Kidney glomerular epithelial cell (primary cell): ENCODE measurements at places on chromosomes 13 and 19.

- DNase-seq, result no peak
Observed at GRCh38 chr13:104357672-104358354, 1291.6 kb upstream of the SLC10A2 start.

GRCh38 chr13:52788011-52788410, 48.4 kb upstream of the CNMD start:
- DNase-seq, result no peak

DNA sequence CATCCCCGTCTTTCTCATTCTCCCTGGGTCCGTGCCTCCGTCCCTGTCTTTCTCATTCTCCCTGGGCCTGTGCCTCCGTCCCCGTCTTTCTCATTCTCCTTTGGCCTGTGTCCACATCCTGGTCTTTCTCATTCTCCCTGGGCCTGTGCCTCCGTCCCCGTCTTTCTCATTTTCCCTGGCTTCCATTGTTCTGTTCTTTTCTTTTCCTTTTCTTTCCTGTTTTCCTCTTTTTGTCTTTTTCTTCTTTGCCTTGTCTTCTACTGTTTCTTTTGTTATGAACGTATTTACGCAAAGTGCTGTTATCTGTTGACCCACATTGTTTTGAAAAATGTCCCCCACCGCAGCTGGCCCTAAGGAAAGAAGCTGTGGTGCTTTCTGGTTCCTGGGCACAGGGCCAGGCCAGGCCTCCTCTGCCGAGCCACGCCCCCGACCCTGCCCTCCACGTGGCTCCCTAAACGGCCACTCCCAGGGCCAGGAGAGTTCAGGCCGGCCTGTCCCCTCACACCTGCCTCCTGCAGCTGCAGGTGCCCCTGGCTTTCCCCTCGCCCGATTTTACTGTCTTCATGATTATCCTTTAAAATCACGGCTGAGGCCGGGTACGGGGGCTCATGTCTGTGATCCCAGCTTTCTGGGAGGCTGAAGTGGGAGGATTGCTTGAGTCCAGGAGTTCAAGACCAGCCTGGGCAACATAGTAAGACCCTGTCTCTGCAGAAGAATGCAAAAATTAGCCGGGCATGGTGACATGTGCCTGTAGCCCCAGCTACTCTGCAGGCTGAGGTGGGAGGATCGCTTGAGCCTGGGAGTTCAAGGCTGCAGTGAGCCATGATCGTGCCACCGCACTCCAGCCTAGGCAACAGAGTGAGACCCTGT, 14.0 kb upstream of the TMPRSS9 start:
- DNase-seq, result no peak

DNA sequence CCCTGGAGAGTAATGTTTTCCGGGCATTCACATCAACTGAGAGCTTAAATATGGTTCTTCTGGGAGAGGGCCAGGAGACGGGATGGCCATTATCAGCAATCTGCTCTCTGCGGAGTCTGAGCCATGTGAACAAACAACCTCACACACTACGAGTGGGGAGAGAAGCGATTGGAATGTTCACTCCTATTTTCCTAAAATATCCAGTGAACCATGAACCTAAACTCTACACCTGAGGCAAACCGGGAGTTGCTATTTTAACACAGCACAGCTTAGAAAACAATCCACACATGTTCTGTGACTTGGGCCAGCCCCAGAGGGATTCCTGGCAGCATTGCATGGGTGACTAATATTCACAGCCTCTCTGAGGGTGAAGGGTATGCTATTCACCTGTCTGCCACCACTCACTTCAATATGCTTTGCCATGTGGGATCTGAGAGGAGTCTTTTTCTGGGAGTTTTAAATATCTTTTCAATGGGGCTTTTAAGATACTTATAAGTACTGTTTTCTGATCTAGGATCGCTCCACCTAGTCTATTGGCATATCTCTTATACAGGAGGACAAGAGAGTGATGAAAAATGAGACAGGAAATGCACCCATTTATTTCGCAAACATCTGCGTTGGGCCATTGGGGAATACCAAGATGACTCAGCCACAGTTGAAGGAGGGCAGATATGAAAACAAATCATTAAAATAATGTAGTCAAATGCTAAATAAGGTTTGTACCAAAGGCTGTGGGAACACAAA, 72.6 kb upstream of the SERP2 start:
- peak; percentile 98 for DNase-seq

- peak; percentile 74 for DNase-seq
Observed at GRCh38 chr19:2474232-2475017, 1.5 kb upstream of the GADD45B start.

GRCh38 chr13:78638216-78638615, 20.7 kb downstream of the OBI1 start:
- DNase-seq, result no peak

GRCh38 chr19:47569331-47569730, 3.6 kb downstream of the ZNF541 start:
- no peak for DNase-seq

DNA sequence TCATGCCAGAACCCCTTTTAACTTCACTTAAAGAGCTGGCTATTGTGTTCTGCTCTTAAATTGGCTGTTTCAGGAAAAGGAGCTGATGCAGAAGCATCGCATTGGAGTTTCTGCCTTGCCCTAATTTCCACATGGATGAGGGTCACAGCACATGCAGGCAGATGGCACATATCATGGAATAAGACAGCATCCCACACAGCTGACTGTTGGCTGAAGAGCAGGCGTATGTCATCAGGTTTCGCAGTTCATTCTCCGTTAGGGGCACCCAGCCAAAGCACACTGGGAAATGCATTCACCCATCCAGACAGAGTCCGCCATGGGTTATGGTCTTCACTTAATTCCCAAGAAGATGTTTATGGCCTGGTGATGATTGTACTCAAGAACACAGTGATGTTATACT, 572.5 kb downstream of the LIG4 start:
- DNase-seq, result peak; percentile 3

DNA sequence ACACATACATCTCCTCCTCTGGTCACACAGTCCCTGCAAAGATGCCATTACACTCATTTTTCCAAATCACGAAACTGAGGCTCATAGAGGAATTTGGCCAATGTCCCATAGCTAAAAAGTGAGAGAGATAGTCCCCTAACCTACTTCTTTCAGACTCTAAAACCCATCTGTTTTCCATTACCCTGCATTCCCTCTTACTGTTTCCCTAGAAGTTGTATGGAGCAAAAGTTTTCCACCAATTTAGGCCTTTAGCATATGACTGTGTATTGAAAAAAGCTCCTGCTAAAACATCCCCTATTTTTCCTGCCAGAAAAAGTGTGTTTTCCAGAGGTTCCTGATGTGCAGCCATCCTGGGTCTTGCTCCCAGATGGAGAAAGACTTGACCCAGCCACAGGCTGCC, 16.3 kb downstream of the SERP2 start:
- DNase-seq, result no peak

DNA sequence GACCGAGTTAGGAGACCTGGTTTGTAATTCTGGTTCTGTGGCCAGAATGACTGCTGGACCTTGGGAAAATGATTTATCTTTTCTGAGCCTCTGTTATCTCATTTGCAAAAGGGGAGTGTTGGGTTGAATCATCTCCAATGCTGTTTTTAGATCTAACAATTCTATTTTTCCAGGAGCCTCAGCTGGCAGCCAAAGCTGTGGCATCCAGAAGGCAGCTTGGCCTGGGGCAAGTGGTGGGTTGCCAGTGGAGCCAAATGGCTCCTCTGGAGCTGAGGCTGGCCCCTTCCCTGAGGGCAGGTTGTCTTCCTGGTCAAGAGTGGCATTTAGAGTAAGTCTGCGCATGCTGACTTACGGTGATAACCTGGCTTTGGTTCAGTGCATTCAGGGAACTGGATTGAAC, 21.3 kb downstream of the B3GLCT start:
- DNase-seq, result no peak

DNA sequence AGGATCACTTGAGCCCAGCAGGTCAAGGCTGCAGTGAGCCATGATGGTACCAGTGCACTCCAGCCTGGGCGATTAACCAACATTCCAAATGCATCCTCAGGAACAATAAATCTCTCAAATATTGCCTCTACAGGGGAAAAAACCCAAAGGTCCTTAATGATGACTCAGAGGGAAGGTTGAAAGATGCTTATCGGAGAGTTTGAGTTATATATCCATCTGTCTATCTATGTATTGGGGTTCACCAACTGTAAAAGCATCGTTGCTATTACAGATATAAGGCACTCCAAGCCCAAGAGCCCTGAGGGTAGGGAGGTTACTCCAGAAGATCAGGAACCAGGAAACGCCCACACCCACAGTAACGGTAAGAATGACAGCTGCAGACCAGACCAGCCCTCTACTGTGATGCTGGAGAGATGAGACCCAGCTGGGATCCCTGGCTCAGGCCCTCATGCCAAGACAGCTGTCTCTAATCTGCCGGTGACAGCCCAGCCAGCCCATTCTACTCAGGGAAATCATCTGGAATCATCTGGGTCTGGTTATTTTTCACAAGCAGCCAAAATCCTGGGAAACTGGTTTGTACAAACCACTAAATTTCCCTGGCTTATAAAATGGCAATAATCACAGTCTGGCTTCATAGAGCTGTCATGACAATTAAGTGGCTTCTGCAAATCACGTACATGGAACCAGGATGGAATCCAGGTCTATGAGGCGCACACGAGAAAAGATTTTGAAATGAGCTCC, 23.8 kb downstream of the TEX101 start:
- DNase-seq, result no peak

- DNase-seq, result no peak
Observed at GRCh38 chr19:35205733-35206323, 22.7 kb downstream of the FAM187B start.

DNA sequence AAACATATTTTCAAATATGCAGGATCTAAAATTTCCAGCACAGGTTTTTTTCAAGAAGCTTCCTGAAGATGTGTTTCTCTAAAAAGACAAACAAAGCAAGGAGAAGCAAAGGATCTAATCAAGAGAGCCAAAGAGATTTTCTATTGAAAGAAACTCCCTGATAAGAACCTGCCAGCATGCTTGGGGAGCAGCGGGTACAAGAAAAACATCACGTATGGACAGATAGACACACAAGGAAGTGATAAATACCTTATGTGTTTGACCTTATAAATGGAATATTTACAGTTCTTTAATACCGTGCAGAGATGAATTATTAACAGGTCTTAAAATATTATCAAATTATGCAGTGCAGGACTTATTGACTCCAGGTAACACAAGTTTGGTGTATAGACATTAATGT, 562.1 kb downstream of the DACH1 start:
- no peak for DNase-seq

DNA sequence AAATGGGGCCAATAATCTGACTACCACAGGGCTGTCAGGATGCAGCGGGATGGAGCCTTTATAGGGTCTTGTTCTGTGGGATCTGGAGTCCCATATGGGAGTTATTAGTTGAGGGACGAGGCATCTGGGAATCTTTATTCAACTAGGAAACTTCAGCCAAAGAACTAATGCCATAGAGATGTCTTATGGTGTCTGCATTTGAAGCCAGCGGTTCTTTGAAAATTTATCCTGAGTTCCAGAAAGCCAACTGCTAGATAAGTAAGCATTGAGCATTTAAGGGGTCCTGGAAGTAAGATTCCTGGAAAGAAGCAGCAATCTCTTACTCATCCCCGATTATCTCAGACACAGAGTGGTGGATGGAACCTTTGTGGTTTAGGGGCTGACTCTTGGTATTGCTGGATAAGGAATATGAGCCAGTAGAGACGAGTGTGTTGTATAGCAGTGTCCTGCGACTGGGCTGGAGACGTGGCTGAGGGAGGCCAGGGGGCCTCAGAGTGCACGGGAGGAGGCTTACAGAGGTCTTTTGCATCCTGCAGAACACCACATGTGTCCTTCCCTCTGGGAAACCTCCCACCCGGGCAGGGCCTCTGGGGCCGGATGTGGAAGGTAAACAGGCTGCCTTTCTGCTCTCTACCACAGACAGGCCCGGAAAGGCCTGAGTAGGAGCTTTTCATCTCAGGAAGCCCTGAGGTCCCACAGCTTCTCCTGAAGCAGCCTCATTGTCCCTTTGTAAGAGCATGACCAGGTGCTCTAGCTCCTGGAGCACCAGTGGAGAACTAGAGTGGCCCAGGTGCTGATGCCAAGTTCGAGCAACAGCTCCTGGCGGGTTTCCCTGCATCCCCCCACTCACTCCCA, 28.8 kb downstream of the ACTN4 start:
- DNase-seq, result peak; percentile 54

DNA sequence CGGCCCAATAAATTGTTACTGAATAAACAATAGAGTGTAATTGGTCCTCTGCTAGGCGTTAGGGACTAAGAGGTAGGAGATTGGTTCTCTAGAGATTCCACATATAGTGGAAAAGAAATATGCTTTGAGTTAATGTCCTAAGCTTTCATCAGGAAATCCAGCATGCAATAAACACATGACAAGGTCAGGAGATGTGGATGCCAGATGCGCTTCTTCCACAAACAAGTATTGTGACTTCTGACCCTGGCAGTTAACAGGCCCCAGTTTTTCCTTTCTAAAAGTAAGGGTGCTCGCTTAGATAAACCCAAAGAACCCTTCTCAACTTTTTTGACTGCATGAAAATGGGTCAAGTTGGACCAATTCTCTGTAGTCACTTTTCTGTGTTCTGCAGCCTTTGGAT, 146.5 kb upstream of the SOX21 start:
- DNase-seq, result no peak

DNA sequence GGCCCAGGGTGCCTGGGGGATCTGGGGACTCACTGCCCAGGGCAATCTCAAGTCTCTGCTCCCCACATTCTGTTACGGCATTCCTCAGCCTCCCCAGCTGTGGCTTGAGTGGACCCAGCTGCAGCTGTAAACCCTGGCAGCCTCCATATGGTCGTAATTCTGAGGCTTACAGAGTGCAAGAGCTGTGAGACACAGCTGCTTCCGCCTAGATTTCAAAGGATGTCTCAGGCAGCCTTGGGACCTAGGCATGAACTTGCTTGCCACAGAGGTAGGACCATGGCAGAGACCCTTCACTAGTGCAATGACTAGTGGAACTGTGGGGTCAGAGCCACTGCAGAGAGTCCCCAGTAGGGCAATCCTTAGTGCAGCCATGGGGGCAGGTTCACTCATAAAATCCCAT, 297.5 kb downstream of the ENOX1 start:
- DNase-seq, result no peak

DNA sequence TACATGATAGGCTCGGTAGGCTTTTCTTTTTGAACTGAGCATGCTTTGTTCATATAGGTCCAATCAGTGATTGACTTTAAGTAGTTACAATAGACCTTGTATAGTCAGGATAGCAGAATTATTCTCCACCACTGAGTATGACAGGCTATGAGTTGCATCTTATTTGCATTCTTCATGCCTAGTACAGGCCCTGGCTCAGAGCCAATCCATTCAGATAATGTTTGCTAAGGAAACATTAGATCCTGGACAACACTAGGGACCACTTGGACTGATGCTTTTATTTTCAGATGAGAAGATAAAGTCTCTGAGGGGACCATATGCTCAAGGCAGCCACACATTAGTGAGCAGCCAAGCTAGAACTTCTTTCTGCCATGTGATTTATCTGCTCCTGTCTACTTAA, 133.9 kb downstream of the KL start:
- no peak for DNase-seq

DNA sequence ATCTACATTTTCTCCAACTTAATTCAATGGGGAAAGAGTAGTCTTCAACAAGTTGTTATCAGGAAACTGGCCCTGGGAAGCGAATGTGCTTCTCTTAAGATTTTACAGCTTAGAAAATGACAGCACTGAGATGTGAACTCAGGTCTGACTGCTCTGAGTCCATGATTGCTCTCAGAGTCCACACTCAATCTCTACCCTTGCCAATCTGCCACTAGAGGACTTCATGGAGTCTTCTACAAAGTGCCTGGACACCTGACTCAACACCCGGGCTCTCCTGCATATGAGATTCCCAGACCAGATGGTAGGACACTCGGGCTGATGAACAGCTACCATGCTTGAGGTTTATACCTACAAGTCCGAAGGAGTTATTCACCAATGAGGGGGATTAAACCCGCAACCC, 74.8 kb downstream of the ABCC4 start:
- DNase-seq, result no peak

GRCh38 chr13:110220471-110220870, 86.5 kb downstream of the COL4A1 start:
- no peak for DNase-seq
